ENCODE measurements at places on chromosomes 7 and 10.

DNA sequence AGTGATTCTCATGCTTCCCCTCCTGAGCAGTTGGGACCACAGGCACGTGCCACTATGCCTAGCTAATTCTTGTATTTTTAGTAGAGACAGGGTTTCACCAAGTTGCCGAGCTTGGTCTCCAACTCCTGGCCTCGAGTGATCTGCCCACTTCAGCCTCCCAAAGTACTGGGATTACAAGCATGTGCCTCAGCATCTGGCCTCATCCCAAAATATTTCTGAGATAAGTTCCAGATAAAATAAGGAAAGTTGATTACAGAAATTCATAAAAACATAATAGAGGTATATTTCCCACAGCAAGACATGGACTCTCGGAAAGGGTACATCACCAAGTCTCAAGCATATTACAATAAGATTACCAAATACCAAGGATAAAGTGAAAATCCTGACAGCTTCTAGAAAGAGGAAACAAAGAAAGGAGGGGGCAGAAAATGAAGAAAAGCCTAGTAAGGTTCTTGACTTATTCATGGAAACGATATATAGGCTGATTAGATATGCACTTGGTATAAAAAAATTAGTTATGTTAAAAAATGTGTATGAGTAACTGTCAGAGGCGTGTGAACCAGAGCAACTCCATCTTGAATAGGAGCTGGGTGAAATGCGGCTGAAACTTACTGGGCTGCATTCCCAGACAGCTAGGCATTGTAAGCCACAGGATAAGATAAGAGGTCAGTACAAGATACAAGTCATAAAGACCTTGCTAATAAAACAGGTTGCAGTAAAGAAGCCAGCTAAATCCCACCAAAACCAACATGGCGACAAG, 35.0 kb downstream of the IQUB start:
- no peak for ATAC-seq

DNA sequence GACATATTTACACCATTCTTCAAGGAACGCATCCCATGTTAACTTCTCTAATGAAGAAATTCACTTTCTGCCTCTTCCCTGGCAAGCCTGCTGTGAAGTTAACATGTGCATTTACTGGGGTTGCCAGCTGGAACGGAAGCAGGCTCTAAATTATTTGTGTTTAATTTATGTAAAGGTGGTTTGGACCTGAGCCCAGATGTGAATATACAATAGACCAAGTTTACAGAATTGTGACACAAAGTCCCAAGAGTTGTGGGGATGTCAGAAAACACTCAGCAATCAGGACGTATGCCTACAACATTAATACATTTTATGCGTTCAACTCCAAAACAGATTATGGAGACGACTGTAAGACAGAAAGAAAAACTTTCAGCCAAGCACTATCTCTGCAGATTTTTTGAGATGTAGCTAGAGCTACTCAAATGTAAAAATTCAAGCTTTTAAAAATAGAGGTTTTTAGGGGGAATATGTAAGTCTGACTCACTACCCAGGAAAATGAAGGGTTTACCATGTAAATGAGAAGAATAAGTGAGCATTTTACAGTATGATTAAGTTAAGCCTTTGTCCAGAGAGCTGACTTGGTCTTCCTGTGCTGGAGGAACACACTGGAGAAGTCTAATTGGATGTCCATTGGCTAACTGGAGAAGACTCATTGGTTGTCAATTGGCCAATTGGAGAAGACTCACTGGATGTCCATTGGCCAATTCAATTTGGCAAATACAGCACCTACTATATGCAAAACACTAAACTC, 19.5 kb downstream of the NRP1 start:
- no peak for ATAC-seq

DNA sequence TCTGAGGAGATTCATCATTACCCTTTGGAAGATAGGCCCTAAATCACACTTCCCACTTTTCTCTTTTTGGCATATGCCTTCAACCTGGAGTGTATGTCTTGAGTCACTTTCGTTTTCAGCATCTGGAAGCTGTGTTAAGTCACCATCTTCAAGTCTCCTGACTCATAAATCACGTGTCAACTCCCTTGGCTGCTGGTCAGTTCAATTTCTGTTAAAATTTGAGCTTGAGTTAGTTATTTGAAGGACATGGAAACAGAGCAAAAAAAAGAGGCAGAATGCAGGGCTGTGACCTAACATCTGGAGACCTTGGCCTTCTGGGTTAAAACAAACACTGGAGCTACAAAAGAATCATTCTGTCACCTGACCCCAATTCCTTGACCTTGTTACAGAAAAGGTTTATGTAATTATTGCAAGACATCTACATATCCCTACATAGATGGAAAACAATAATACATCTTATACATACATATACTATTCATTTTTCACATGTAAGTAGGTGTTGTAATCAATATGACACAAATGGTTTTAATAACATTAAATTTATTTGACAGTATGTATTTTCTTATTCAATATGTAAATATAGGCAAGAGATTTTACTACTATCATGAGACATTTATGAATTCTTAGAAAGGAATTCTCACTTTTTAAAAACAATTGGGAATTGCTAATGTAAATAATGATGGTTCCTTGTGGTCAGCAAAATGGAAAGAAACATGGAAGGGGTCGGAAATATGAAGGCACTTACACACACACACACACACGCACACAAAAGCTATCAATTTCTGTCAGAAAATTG, 169.7 kb upstream of the PHYHIPL start:
- peak; percentile 82 for ATAC-seq

GRCh38 chr7:20236790-20237189, 19.6 kb upstream of the MACC1 start:
- no peak for ATAC-seq

DNA sequence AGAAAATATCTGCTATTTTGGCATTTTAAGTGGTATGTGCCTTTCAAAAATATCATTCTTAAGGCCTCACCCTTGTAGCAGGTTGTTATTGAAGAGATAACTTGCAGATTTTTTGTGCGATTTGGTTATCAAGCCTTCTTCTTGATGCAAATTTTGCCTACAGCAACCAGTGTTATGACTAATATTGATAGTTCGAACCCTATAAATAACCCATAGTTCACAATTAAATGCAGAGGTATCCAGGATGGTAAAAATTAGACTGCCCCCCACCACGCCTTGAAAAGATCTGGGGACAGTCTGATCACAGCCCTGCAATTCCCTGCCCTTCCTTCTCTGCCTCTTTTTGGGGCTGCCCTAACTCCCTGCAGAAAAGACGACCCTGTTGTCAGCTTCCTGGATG, 28.4 kb upstream of the RAPGEF5 start:
- ATAC-seq: no peak

DNA sequence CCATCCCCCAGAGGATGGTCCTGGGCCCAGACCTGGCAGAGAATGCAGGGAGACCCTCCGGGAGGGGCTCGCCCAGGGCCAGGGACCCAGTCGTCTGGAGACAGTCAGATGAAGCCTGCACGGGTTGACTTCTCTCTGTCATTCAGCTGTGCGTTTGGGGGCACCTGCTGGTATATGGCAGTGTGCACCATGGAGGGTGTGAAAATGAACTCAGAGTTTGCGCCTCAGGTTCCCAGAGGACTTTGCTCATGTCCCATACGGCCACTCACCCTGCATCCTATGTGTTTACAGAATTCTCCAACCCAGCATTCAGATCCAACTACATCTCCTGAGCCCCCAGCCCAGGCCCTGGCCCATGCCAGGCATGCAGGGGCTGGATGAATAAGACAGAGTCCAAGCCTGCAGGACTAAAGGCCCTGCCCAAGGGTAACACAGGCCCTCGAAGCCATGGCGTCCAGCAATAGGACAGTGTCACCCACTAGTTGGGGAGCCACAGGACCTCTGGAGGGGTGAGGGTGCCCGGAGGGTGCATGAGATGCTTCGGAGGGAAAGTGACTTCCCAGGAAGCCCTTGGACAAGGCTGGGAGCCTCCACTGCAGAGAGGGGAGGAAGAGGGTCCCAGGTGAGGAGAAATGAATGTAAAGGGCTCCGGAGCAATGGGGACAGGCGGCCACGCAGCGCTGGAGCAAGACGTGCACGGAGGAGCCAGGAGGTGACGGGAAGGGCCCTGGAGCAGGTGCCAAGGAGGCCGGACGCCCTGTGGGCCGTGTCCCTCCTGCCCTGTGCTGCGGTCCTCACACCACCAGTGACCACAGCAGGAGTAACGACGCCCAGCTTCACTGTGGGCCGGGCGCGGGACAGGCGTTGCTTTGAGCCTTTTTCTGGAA, 36.3 kb downstream of the CALML3 start:
- no peak for ATAC-seq

- ATAC-seq: no peak
Observed at GRCh38 chr10:90621577-90621976, 236.3 kb downstream of the HTR7 start.

DNA sequence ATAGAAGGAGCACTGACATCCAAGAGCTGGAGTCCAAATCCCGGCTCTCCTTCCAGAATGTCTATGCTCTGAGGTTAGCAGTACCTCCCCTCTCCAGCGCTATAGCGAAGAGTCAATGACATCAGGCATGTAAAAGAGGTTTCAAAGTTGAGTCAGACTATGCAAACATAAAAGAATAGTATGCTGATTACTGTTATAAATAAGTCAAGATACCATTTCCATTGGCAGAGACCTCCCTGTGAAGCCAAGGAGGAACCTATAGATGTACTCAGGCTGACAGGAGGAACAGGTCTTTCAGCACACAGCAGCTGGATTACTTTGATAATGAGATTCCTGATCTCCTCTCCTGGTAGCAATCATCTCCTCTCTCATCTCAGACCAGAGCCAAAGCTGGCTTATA, 103.9 kb upstream of the EFCAB10 start:
- ATAC-seq: no peak

DNA sequence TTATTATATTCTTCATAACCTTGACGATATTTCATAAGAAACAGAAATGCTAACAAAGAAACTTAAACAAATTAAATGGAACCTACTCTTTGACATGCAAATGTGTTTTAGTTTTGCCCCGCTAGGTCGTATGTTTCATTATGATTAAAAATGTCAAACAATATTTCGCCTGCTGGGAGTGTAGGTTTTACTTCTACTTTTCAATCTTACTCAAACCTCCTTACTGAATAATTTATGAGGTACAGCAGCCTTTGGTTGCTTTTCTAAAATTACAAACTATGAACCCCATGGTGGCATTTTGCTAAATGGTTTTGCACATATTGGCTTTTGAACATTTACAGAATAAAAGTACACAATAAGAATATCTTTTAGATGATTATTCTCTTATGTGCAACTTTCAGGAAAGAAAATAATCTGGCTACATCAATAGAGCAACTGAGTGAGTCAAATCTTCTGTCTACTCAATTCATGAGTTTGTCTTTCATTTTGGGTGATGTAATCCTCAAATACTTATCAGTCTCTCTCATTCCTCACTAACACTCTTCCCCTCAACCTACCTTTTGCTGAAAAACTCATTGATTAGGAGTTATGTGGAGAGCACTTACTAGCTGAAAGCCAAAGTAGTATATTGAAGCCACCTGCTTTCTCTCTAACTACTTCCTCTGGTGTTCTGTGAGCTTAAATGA, 1226.4 kb downstream of the XPNPEP1 start:
- ATAC-seq: no peak

- ATAC-seq: no peak
Observed at GRCh38 chr10:25191162-25191895, 16.5 kb downstream of the GPR158 start.

DNA sequence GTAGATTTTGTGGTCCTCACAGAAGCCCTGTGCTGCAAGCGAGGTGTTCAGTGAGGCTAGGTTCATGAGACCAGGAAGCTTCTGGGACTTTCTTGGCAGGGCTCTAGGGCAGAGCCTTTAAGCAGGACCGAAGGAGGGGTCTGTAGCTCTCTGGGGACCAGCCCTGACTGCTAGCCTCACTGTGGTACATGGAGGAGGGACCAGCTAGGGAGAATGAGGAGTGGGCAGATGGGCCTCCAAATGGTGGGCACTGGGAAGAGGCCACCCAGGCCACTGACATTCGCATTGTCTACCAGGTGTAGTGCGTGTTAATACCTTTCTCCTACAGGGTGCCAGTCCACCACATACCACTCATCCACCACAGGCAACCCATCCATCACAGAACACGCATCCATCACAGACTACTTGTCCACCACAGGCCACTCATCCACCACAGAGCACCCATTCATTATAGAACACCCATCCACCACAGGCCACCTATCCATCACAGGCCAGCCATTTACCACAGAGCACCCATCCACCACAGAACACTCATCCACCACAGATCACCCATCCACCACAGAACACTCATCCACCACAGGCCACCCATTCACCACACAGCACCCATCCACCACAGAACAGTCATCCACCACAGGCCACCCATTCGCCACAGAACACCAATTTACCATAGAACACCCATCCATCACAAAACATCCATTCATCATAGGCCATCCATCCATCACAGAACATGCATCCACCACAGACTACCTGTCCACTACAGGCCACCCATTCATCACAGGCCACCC, 31.6 kb upstream of the ZNF488 start:
- no peak for ATAC-seq

DNA sequence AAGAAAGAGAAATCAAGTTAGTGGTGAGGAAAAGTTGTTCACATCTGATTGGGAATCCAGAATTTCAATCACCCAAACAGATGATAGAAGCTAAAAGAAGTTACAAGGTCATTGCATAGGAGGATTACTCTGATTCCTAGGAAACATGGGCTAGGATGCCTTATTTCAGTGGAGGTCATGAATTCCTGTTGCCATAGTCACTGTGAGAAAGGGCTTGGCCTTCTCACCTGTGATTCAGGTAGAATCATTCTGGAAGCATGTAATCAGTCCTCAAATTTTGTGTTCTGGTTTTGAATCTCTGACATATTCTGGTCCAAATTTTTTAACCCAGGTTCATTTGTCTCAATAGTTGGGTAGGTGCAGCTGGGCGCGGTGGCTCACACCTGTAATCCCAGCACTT, 4.3 kb upstream of the NUB1 start:
- ATAC-seq: no peak

DNA sequence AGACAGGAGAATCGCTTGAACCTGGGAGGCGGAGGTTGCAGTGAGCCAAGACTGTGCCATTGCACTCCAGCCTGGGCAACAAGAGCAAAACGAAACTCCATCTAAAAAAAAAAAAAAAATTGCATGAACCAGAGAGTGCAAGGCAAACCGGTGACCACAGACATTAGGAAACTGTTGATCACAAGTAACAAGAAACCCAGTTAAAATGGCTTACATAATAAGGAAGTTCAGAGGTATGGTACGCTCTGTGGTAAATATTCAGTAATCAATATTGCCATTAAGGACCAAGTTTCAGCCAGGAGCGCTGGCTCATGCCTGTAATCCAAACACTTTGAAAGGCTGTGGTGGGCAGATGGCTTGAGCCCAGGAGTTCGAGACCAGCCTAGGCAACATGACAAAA, 9.2 kb upstream of the NT5C2 start:
- ATAC-seq: no peak

DNA sequence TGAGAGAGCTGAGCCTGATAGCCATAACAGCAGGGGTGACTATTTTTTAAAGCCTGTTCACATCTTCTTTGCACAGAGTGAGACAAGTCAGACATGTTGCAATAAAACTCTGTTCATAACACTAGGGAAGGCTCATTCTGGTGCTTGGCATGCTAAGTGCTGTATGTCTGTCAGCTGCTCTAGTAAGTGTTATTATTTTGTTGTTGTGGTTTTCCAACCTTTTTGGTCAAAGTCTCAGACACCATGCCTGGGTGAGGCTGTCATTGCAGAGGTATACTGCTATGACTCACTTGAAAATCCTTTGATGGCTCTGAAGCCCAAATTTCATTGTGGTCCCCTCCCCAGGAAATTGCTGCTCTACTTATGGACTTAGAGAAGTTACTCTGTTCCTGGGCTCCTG, 129.7 kb downstream of the ADRA2A start:
- no peak for ATAC-seq

Measured in gastroesophageal sphincter (tissue), 4 donors.